ENCODE measurements at places on chromosomes 7 and 10.

GRCh38 chr7:67377939-67378862 lies 381.6 kb downstream of the TYW1 start:
- DNase-seq = peak; percentile 20

GRCh38 chr7:129768614-129769399 lies 157.3 kb downstream of the NRF1 start:
- no peak for DNase-seq

DNA sequence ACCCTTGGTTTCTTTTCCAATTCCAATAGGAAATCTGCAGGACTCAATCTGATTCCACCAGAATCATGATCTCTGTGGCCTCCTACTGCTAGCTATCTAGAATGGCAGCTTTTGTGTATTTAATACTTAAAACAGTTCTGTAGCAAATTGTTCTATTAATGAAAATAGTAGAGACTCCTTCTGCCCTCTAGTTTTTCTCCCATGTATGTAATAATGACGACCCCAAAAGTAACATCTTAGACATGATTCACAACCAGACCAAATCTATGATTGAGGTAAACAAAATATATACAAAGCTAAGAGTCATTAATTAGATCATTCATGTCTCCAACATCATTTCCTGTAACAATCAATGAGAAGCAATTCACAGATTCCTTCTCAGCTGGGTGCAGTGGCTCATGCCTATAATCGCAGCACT lies 259.1 kb upstream of the MKLN1 start:
- DNase-seq = no peak

DNA sequence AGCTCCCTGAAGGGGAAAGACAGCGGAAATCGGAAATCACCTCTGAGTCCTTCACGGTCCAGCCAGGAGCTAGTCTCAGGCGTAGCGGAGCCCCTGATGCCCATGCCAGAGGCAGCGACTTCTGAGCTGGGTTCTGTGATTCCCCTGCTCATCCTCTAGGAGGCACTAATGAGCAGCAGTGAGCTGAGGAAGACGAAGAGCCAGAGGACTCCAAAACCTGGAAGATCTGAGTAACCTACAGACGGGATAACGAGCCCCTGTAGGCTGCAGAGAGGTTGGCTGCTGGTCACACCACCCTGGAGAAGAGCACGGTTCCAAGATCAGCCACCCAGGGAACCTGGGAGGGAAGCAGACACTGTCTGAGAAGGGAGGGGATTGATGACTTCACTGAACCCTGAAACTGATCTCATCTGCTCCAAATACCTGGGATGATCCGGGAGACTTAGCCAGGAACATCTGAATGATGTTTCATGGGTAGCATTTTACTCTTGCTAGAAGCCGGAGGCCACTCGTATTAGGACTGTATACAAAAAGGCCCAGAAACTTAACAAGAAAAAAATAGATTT lies 304.1 kb downstream of the PAXIP1 start:
- no peak for DNase-seq

GRCh38 chr7:104442481-104442880 lies 114.1 kb downstream of the LHFPL3 start:
- no peak for DNase-seq

GRCh38 chr10:73653701-73654100 lies 2.1 kb downstream of the SYNPO2L start:
- no peak for DNase-seq

DNA sequence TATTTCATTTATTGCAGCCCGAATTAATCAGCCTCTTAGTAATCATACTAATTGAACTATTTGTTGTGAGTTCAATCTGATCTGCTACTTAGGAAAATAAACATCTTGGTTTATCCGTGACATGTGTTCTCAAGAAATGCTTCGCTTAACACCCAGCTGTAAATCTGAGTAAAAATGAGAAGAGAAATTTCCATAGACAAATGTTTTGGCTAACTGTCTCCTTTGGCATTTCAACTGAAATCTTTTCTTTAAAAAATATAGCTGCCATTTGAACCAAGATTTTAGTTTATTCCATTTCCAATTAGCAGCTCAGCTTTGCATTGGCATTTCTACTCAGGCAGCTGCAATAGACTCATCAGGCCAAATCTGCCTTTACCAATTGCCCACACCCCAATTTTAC lies 180.5 kb upstream of the PTER start:
- DNase-seq = no peak

GRCh38 chr10:119087271-119087882 lies 6.8 kb upstream of the EIF3A start:
- DNase-seq = no peak

GRCh38 chr10:50527442-50528043 lies 96.2 kb downstream of the SGMS1 start:
- DNase-seq = no peak

DNA sequence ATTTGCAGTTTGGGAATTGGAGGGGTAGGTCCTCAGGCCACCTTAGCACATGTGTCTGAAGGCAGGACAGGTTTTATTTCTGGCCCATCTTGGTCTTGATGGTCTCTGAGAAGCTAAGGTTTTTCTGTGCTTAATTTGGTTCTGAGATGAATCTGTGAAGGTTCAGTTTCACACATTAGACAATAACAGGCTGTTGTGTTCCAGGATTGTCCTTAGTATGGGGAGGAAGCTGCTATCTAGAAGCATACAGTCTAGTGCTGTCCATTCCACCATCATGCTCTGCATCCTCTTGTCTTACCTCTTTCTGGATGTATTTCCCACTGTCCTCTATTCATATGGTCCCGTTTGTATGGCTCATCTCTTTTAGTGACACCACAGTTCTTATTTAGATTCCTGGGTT lies 7.1 kb downstream of the UBE2D1 start:
- no peak for DNase-seq

DNA sequence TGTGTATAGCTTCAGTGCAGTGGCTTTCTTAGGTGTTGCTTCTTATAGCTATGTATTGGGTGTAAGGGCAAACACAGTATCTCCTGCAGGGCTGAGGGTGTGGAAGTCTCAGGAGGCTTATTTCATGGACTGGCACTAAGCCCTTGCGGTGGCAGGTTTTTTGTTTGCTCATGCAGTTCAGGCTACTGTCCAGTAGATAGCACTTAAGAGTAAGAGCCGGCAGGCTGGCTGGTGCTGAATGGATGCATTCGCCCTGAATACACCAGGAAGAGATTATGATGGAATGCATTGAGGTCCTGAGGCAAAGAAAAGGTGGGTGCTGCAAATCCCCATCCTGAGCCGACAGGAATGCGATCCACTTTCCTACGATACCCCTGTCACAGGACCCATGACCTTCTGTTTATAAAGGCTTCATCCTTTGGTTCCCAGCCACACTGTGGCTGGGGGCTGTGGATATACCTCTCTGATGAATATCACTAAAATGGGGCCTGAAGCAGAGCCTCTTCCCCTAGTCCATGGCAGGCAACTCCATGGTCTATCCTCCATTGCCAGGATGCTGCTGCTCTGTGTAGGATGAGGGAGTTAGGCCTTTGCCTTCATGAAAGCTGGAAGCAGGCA lies 44.9 kb downstream of the ANXA8 start:
- DNase-seq = no peak

DNA sequence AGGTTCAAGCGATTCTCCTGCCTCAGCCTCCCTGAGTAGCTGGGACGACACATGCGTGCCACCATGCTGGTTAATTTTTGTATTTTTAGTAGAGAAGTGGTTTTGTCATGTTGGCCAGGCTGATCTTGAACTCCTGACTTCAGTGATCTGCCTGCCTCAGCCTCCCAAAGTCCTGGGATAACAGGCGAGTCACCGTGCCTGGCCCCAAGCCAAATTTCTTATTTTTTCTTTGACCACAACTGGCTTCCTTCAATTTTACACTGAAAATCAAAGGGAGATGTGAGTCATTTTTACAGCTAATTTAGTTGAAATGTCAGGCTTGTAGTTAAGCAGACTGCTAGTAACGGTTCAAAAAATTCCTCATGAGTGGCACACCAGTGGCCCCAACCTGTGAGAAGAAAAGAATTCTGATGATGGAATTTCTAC lies 7.8 kb downstream of the RNF216 start:
- no peak for DNase-seq

DNA sequence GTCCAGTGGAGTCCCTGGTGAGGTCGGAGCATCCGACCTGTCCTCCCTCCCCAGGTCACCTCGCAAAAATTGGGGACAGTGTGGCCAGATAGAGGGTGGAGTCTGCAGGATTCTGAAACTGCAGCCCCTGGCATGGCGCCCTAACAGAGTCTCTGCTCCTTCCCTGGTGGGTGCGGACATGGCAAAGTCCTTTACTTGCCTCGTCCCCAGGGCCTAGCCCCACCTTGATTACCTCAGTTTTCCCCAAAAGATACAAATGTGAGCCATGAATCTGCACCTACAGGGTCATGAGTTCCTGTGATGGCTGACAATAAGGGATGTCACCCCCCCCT lies 47.7 kb downstream of the NPVF start:
- DNase-seq = peak; percentile 1

DNA sequence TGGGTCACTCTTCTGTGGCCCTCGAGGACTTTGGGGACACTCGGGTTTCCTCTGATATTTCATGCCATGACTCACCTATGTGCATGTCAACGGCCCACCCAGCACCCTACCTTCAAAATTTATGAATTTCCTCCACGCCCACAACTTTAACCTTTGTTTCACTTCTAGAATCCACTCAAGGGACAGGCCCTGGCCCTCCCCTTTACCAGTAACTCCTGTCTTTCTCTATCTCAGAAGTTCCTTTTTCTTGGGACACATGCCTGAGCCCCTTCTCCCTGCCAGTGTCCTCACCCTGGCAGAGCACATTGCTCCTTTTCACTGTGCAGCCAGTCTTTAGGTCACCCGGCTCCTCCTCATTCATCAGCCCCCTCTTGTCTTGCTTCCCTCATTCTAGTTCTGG lies 282.5 kb upstream of the KLF6 start:
- DNase-seq = no peak

- DNase-seq = no peak
These were observed 134.0 kb downstream of the PTPRN2 start for GRCh38 chr7:158453663-158454062.

DNA sequence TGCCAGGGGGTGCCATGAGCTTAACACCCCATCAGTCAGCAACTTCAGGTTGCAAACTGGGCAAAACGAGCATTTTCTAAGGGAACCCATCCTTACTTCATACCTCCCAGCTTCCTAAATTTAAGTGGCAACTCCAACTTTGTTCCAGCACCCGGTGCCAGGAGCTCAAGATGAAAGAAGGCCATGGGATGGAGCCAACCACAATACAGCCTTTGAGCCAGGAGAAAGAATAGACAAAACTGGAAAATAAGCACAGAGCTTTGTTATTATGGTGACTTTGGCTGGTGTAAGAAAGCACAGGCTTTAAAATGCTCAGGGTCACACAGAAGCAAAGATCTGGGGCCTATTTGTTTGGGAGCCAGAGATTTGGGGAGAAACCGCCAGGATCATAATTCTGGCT lies 388.7 kb upstream of the MGMT start:
- no peak for DNase-seq

DNA sequence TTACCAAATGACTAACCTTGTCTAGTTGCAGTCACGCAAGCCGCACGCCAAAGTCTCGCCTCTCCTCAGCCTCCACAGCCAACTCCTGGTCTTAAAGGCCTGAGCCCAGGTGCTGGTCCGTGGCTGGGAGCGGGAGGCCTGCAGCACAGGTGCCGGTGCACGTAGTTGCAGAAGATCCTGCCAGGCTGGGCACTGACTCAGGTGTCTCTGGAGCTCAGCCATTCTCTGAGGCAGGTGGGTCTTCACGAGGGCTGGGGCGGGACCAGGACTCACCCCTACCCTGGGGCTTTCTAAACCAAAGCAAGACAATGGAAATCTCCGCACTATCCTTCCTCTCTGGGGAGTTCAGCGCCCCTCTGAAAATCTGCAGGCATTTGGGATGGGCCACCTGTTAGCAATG lies 216.4 kb downstream of the MLLT10 start:
- DNase-seq = no peak

DNA sequence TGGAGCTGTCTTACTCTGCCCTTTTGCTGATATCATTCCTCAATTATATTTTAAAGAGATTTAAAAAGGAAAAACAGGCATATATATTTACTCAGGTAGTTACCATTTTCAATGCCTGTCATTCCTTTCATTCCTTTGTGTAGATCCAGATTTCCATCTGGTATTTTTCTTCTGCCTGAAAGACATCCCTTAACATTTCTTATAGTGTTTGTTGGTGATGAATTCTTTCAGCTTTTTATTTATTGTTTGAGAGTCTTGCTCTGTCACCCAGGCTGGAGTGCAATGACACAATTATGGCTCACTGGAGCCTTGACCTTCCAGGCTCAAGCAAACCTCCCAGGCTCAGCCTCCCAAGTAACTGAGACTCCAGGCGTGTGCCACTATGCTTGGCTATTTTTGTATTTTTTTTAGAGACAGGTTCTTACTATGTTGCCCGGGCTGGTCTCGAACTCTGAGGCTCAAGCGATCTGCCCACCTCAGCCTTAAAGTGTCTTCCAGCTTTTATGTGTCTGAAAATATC lies 5.6 kb upstream of the POM121 start:
- no peak for DNase-seq

DNA sequence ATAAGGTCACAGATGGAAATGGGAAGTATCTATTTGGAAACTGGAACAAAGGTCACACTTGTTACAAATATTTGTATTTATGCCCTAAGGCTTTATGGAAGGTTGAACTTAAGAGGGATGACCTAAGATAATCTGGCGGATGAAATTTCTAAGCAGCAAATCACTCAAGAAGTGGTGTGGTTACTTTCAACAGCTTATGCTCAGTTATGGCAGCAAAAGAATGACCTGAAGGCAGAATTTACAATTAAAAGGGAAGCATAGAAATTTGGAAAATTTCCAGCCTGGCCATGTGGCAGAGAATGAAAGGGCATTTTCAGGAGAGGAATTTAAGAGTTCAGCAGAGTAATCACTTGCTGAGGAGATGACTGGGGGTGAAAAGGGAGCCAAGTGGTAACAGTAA lies 95.8 kb upstream of the TNS3 start:
- no peak for DNase-seq

- no peak for DNase-seq
These were observed 48.0 kb downstream of the BRAF start for GRCh38 chr7:140876519-140877248.

GRCh38 chr7:93414574-93414973 lies 159.9 kb downstream of the CALCR start:
- no peak for DNase-seq

GRCh38 chr7:3075441-3075840 lies 31.8 kb upstream of the CARD11 start:
- DNase-seq = no peak

GRCh38 chr7:97818066-97818663 lies 54.0 kb downstream of the ASNS start:
- DNase-seq = no peak

DNA sequence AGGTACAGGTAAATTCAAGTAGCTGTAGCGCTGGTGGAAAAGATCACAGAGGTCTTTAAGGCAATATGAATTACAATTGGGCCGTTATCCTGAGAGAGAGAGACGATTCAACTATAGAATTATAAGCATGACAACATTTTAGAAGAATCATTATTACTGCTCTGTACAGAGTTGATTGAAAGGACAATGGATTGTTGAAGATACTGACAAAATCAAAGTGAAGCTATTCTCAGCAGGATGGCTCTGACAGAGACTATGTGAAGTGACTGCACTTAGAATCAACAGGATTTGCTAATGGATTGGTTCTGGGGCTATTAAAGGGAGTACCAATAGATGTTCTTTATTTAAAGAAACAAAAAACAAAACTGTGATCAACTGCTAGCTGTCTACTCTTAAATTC lies 634.8 kb upstream of the GRM3 start:
- no peak for DNase-seq

- no peak for DNase-seq
These were observed 293.9 kb downstream of the CCDC3 start for GRCh38 chr10:12707461-12708185.

- DNase-seq = no peak
These were observed 115.9 kb upstream of the NFE2L3 start for GRCh38 chr7:26036092-26036491.

Data from activated CD8-positive, alpha-beta memory T cell treated with anti-CD3 and anti-CD28 coated beads for 4 hours (primary cell).